ENCODE measurements at places on chromosomes 7 and 10. TPM values are rescaled to one million over a fixed set of nuclear protein-coding genes. Genes with fewer than 3 reads are reported as not detected.

- no peak for DNase-seq
Observed at GRCh38 chr7:145795132-145795531, 321.5 kb upstream of the CNTNAP2 start.

GRCh38 chr7:2776401-2776800, 67.7 kb downstream of the GNA12 start:
- no peak for DNase-seq

DNA sequence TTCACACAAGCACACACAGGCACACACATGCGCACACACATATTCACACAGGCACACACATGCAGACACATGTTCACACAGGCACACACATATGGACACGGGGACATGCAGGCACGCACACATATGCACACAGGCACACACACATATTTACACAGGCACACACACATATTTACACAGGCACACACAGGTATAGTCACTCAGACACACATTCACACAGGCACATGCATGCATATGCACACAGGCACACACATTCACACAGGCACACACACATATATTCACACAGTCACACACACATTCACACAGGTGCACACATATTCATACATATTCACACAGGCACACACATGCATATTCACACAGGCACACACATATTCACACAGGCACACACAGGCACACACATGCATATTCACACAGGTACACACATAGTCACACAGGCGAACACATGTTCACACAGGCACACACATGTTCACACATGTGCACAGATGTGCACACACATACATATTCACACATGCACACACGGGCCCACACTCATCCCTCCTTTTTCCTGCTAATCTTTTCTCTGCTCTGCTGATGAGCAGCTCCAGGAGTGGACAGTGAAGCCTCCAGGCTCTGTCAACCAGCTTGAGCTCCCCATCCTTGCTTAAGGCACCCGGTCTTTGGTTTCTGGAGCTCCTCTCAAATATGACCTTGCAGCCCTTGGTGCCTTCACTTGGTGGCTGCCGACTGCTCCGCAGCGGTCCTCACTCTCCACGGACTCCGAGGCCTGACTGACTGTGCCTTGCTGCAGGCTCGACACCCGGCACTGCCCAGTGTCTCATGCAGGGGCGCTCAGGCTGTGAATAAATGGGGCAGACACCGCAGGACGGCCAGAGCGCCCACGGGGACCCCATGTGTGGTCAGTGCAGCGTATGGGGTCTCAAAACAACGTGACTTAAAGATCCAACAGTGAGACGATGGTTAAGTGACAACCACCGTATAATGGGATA, 581.2 kb upstream of the MGMT start:
- no peak for DNase-seq

DNA sequence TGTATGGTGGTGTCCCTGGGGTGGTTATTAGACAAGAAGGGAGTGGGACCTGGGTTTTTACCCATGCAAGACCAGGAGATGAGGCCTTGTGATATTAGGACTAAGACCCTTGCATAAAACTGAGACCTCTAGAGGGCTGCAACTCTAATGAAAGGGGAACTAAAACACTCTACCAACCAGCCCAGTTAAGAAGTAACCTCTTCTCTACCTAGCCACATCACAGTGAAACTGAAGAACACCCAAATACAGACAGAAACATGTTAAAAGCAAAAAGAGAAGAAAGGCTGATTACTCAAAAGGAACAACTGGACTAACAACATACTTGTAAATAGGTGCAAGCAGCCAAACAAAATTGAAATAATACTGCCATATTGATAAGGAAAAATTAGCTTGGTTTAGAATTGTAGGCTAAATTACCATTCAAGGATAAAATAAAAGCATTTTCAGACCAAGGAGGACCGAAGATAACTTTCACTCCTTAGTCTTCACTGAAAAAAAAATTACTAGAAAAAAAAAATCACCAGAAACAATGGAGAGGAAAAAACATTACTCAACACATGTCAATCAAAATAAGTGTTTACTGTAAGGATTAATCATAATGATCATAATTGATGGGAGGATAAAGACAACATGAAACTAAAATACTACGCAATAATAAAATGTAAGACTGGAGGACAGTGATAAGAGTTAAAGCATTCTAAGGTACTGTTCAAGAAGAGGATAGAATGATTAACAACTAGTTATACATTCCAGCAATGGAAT, 27.6 kb downstream of the ERLIN1 start:
- DNase-seq: no peak

DNA sequence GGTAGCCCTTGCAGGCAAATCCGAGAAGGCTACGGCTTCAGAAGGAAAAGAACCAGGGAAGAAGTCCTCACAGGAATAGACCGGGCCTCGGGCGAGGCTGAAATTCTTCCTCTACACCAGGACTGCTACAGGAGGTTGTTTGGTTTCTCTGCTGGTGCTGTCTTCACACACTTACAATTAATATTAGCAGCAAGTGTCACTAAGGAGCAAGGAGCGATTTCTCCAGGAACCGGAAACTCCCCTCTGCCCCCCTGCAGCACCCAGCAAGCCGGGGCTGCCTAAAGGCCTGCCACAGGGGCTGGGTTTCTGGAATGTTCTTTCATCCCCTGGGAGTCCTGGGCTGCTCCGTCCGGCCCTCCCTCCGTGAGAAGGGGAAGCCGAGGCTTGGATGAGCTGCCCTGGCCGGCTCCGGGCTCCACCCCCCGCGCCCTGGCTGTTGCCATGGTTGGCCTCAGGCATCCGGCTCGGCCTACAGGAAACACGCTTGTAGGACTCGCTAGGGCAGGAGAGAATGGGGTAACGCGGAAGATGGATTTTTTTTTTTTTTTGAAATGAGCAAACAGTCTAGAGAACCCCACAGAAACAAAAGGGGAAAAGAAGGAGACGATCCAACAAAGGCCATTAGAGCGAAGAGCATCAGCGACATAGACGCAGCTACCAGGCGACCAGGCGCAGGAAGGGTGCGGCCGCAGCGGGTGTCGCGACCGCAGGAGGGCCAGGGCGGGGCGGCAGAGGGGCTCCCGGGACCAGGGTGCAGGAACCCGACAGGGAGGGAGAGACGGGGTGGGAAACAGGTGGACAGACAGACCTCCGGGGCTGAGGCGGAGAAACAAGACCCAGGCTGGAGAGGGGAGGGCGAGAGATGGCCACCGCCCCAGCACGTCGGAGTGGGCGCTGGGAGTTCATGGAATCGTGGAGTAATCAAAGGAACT, 33.0 kb downstream of the EN2 start:
- peak; percentile 67 for DNase-seq

- no peak for DNase-seq
Observed at GRCh38 chr10:120172356-120172755, 279.8 kb downstream of the SEC23IP start.

GRCh38 chr10:69791812-69792211, 9.9 kb upstream of the COL13A1 start:
- DNase-seq: no peak

- no peak for DNase-seq
Observed at GRCh38 chr7:28018446-28018845, 162.1 kb downstream of the JAZF1 start.

- no peak for DNase-seq
Observed at GRCh38 chr10:21495002-21495751, 30.3 kb downstream of the SKIDA1 start.

DNA sequence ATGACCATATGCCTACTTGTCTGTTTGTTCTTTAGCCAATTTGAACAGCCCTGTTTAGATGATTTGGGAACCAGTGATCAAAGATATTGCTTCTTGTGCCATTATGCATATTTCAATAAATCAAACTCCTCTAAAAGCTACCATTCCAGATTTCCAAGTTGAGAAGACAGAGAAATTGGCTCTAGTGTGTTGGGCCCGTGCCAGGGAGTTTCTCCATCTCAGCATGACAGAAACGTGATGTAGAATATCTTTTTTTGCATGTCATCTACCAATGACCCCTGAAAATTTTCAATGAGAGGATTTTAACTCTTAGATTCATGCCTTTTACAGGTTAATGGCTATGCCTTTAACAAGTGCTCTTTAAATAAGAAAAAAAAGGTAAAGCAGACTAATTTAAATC, 50.7 kb upstream of the CABCOCO1 start:
- DNase-seq: no peak

DNA sequence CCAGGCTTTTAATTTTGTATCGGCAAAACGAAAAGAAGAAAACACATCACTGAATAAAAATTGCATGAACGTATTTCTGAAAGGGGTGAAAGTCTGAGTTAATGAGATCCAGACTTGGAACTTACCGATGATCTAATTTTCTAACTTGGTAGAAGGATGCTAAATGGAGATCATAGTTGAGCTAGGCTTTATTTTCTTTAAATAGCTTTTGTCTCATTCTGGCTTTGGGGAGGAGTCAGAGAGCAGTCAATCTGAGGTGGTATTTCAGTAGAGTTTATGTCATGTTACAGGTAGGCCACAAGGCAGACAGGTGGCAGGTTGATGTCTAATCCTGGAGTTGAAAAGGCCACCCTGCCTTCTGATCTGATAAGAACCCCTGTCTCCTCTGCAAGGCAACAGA, 161.9 kb downstream of the KIAA1217 start:
- no peak for DNase-seq

- peak; percentile 40 for DNase-seq
Observed at GRCh38 chr7:149027055-149027454, 1.2 kb downstream of the PDIA4 start.

GRCh38 chr7:141864765-141865447, 23.6 kb upstream of the PRSS37 start:
- DNase-seq: no peak

DNA sequence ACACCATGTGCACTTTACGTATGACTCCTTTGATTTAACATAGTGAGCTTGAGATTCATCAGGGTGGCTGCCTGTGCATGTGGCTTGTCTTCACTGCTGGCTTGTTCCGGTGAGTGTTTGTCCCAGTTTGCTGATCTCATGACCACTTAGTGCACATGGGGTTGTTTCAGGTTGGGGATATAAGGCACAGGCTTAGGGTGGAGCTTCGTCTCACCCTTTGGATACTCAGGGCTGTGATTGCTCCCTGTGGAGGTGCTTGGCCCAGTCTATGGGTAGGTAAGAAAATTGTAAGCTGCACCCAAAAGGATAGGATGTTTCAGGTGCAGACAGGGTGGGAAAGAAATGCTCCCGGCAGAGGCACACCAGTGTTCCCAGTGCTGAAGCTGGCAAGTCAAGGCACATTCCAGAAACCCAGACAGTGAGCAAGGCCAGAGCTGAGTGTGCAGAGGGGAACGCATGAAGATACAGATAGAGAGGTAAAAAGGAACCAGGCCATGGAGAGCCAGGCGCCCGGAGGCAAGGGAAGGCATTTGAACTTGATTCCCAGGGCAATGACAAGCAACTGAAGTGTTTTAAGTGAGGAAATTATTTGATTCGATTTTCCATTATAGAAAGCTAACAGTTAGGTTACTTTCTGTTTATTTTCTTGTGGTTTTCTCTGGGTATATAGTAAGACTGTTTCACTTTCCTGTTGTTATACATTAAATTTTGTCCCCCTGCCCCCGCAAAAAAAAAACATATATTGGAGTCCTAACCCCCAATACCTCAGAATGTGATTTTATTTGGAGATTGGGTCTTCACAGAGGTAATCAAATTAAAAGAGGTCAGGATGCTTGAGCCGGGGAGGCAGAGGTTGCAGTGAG, 289.8 kb upstream of the KLF6 start:
- DNase-seq: no peak

RBP3 gene
- not detected for total RNA-seq

PNLIPRP2 gene
- total RNA-seq: not detected

MARVELD1 gene
- total RNA-seq: 0.54 TPM

GPRIN2 gene
- total RNA-seq: not detected

IFIT1 gene
- 1.2 TPM for total RNA-seq

OR2A2 gene
- not detected for total RNA-seq

FBXO24 gene
- 2.2 TPM for total RNA-seq

FGFR2 gene
- not detected for total RNA-seq

IKZF1 gene
- total RNA-seq: 261 TPM

KLF14 gene
- total RNA-seq: 0.27 TPM

CCL24 gene
- not detected for total RNA-seq
